ENCODE measurements at places on chromosomes 4 and X. TPM values are rescaled to one million over a fixed set of nuclear protein-coding genes. Genes with fewer than 3 reads are reported as not detected.

DNA sequence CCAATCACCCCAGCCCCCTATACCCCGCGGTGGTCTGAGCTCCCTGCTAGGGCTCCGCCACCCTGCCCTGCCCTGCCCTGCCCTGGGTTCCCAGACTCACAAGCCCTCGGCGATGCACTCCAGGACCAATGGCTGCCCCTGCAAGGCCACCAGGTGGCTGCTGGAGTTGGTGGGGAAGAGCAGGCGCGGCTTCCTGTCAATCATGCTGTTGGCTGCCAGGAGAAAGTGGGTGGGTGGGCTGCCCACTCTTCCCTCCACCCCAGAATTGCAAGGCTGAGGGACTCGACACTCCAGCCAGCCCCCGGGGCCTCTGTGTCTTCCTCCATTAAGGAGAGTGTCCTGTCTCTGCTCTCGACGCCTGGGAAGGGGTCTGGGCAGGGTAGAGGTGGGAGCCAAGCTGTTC, 15.7 kb downstream of the L1CAM start:
- no peak for DNase-seq

Gene MEPE
- total RNA-seq = not detected

Gene WDR17
- 2.7 TPM for total RNA-seq

Gene DDX53
- not detected for total RNA-seq

- no peak for DNase-seq
These were observed 49.7 kb upstream of the TMEM164 start for GRCh38 chrX:109952985-109953905.

DNA sequence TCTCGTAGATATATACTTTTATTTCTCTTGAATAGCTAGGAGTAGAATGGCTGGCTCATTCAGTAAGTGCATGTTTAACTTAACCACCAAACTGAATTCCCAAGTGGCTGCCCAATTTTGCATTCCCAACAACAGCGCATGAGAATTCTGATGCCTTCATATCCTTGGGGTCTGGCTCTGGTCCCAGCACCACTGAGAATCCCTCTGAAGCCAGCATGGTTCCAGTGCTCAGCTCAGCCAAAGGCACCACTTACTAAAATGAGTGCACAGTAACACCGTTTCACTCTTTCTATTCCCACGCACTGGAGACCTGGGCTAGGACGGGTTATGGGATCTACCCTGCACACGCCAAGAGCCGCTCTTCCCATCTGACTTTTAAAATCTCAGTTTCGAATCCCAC, 60.4 kb downstream of the CASP3 start:
- no peak for DNase-seq

- no peak for DNase-seq
These were observed 226.2 kb downstream of the PALLD start for GRCh38 chr4:168723020-168723419.

Gene USP17L15
- total RNA-seq = not detected

- DNase-seq = no peak
These were observed 148.6 kb upstream of the RPS6KA6 start for GRCh38 chrX:84336646-84337045.

DNA sequence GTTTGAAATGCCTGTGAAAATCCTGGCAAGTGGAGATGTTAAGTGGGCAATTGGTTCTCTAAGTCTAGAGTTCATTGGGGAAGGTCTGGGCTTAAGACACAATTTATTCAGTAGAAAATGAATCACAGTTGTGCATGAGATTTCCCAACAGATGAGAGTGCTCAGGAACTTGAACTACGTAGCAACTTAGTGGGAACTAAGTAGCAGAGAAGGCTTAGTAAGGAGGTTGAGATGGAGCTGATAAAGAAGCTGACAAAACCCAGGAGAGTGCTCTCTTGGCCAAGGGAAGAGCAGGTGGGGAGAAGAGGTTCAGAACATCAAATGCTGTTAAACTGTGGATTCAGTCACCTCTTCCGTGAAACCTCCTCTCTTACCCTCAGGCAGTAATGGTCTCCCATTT, 33.0 kb downstream of the AFF1 start:
- DNase-seq = no peak

GRCh38 chr4:26204249-26204825, 116.5 kb upstream of the RBPJ start:
- no peak for DNase-seq

Gene CT45A2
- not detected for total RNA-seq

DNA sequence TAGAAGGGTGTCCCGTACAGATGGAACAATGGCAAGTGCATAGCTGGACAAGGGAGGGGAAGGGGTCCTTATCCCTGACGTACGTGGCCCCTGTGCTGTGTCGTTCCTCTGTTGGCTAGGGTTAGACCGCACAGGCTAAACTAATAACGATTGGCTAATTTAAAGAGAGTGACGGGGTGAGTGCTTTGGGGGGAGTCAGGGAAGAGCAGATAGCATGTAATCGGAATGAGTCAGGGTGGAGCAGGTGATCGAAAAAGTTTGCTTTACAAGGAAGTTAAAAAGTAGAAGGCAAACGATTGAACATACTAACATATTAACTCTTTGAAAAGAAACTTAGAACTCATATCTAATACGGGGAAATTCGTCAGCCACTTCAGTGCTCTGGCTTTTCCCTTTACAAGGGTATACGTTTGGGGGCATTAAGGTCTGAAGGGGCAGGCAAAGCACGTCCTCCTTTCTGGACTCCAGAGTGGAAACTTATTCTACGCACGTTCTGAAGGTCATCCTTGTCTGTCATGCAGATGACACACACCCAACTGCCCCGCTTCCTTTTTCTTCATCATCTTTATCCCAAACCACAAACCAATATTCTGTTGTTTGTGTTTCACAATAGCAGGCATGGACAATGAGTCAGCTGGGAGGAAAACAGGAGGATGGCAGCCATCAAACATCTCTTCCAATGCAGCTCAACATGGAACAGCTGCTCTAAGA, 10.2 kb upstream of the CRLF2 start:
- no peak for DNase-seq

DNA sequence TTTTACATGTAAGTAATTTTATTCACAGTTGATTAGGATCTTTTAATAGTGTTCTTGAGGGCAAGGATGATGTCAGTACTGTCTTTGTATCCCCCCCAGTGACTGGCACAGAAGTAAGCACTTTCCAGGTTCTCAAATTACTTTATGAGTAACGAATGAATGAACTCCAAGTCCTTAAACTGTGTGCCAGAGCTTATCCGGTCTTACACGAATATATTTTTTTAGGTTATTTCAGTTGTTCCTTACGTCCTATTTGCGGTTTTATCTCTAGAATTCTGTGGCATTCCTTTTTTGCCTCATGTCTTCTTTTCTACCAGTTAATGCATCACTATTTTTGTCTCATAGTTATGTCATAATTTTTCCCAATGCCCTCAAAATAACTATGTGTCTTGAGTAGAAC, 106.9 kb upstream of the MID1IP1 start:
- no peak for DNase-seq

GRCh38 chrX:9847071-9847470, 60.8 kb downstream of the SHROOM2 start:
- DNase-seq = no peak

Gene CFAP97
- total RNA-seq = 29.2 TPM

Gene SYNPO2
- total RNA-seq = 22.6 TPM

DNA sequence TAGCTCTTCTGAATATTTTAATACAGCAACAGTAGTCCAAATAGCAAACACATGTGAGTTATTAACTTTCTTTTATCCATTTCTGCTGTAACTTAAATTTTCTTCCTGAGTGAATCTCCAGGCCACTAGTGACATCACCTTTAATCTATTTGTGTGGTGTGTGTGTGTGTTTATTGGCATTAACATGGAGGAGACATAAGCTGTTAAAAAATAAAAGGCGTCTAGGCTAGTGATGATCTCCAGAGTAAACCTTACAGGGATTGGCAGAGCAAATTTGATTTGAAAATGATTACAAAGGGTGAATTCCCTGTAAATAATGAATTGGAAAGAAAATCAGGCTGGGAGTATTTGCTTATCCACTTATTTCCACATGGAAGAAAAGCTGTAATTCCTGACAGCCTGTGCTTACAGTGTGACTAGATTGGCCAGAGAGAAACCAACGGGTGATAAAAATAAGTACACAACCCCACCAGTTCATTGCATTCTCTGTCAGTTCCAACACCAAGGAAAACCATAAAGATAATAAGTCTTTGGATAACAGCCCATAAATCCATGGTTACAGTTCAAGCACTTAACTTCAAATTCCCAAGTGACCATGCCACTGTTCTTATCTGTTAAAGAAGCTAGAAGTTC, 186.1 kb downstream of the ENOX2 start:
- DNase-seq = no peak

- DNase-seq = no peak
These were observed 282.7 kb downstream of the DKK2 start for GRCh38 chr4:106753426-106753825.

- DNase-seq = no peak
These were observed 382.2 kb upstream of the SPOCK3 start for GRCh38 chr4:167616476-167616875.

GRCh38 chr4:89363786-89364185, 56.2 kb upstream of the GPRIN3 start:
- no peak for DNase-seq

- DNase-seq = no peak
These were observed 306.1 kb downstream of the PCDH18 start for GRCh38 chr4:137226221-137226620.

Gene RNF150
- total RNA-seq = 40.7 TPM

DNA sequence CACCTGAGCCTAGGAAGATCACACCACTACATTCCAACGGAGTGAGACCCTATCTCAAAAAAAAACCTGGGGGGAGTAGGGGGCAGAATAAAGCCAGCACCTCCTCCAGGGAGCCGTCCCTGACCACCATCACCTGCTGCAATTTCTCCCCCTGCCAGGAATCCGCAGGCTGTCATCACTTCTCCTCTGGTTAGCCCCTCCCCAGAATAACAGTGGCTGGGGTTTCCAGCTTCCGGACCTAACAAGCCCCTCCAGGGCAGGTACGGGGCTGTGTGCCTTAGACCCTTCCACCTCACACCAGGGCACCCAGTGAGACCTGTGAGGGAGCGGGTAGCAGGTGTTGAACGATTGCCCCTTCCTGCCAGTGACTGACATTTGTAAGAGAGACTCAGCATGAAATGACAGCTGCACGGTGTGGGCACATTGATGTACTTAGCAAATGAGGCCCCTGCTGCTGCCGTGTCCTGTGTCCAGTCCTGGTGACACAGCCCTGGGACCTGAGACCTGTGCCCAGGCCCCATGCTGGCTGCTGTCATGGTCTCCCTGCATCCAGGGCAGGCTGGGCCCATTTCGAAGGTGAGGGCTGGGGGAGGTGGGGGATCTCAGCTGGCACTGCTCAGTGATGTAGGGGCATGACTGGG, 6.7 kb upstream of the WFS1 start:
- no peak for DNase-seq

DNA sequence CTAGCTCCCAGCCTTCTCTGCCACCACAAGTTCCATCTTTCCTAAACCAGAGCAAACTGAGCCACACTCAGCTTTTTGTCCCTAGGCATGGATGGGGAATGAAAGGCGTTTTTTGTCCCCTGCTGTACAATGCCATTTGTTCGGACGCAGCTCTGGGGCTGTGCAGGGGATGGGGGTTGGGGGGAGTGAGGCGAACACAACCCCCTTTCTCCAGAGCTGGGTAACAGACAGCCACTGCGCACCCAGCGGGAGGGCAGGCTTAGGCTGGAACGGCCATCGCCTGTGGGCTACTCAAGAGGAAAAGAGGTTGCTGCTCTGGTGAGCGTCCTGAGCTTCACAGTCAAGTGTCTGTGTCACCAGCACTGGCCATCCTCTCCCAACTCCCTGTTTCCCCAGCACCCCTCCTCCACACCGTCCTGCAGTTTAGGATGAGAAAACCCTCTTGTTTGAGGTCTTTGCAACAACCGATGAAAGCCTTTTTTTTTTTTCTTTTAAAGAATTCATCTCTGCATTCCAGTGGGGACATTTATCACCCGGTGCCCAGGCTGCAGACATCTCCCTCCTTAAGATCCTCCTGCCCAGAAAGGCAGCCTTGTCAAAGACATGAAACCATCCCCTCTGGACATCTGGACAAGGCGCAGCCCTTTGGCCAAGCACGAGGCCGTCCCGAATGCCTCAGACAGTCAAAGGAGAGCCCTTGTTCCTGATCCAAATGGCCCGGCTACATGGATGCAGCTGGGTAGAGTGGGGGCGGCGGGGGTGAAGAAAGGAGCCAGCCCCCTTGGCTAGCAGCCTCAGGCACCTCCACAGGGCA, 419.6 kb downstream of the BCOR start:
- no peak for DNase-seq

DNA sequence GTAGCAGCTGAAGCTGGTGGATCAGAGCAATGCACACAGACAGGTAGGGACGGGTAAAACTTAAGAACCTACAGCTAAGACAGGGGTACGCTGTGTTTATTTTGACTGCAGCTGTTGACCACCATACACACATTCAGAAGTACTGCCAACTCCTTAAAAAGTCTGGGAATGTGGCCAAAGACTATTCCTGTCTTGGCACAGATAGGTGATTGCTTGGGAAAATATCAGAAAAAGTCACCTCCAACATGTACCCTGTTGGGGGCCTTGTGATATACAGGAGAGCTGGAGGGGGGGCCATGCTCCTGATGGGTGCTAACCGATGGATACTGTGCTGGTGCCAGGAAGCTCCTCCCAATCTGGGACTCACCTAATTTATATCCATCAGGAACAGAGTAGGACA, 121.2 kb downstream of the VCX2 start:
- DNase-seq = no peak

Gene KIF4A
- total RNA-seq = 12.2 TPM

DNA sequence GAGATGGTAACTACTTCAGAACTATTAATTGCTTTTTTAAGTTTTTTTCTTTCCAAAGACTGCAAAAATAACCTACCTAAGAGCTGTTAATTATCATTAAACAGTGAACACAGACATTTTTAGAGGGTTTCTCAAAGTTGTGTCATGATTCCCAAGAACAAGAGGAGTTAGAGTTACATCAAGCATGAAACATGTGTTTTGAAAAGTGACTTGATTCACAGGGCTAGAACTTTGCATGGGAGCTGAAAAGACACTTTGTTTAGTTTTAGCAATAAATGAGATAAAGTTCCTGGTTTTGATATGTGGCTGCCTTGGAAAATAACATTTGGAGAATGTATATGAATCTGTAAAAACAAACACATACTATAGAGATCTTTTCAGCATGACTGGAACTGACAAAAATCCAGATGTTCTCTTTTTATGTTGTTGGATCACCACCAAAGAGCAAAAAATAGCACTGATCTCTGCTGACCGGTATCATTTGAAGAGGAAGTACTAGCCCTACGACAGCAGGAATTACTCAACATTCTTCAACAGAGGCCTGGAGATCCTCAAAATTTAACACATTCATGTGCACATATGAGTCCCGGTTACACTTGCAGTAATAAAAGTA, 173.0 kb upstream of the PCDH18 start:
- no peak for DNase-seq

- DNase-seq = no peak
These were observed 76.9 kb upstream of the AFAP1 start for GRCh38 chr4:8016527-8016926.

GRCh38 chr4:30535255-30535654, 184.9 kb upstream of the PCDH7 start:
- DNase-seq = no peak

All from mesothelial cell of epicardium (in vitro differentiated cells).